ENCODE measurements at places on chromosomes 1 and 21. TPM values are rescaled to one million over a fixed set of nuclear protein-coding genes. Genes with fewer than 3 reads are reported as not detected.
A peak's percentile ranks its signal among the peaks of the same experiment; 100 is the strongest.

- no peak for DNase-seq
These were observed 24.7 kb upstream of the HSD17B7 start for GRCh38 chr1:162765788-162766187.

GRCh38 chr1:44783697-44784093 is 4.3 kb downstream of the BEST4 start:
- no peak for DNase-seq

GRCh38 chr1:5701642-5702041 is 290.6 kb downstream of the NPHP4 start:
- DNase-seq: no peak

DNA sequence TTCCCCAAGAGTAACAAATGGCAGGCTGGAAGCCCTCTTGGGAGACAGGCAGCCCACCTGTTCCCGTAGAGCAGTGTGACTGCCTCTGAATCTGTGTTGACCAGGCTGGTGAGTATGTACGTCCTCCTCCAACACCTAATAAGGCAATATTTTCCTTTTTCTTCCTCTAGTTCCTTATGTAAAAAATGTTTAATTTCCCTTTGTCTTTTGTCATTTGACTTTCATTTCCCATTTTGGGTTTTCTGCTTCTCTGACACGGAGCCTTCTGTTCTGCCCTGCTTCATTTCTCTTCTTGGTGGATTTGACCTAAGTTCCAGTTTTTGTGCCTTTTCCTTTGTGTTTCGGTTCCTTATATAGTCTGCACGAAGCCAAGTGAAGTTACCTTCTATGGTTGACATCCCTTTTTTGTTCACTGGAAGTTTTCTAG is 65.8 kb upstream of the ATF3 start:
- no peak for DNase-seq

- no peak for DNase-seq
These were observed 22.8 kb downstream of the INSL5 start for GRCh38 chr1:66778266-66778665.

DNA sequence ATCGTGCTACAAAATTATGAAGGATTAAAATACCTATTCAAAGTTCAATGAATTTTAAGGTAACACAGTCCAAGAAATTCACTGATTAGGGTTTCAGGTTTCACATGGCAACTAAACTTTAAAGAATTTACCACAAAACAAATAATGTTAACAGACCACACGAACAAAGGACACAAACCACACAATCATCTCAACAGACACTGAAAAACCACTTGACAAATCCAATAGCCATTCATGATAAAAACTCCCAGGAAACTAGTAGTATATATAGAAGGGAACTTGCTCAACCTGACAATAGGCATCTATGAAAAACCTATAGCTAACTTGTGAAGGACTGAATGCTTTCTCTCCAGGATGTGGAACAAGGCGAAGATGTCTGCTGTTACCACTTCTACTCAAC is 21.1 kb upstream of the SH2D5 start:
- DNase-seq: no peak

- no peak for DNase-seq
These were observed 143.4 kb upstream of the CHRM3 start for GRCh38 chr1:239243006-239243405.

- DNase-seq: no peak
These were observed 8.2 kb downstream of the GOLPH3L start for GRCh38 chr1:150688763-150689162.

GRCh38 chr1:2589431-2590232 is 3.1 kb downstream of the PRXL2B start:
- no peak for DNase-seq

GRCh38 chr1:246947255-246947654 is 15.5 kb upstream of the AHCTF1 start:
- peak; percentile 84 for DNase-seq

DNA sequence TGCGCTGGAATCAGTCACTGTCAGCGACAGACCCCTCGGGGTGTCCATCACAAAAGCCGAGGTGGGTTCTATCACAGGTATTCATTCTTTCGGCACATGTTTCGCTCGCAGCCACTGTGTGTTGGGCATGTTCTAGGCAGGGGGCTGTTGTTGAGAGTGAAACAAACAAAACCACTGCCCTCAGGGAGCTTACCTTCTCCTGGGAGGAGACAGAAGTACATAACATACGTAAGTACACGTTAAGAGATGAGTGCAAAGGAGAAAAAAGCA is 6.6 kb downstream of the ATF3 start:
- DNase-seq: no peak

The LRRC52 gene
- total RNA-seq: not detected

The KCNE2 gene
- total RNA-seq: not detected

The OR2T35 gene
- not detected for total RNA-seq

All from right atrium auricular region (tissue), 2 donors.